T1000 (cell line): ENCODE measurements at places on chromosomes 1 and 21.

- no peak for DNase-seq
Observed at GRCh38 chr21:14453339-14454015, 70.5 kb upstream of the HSPA13 start.

GRCh38 chr1:201731592-201731991 lies 97.4 kb upstream of the IPO9 start:
- DNase-seq: no peak

DNA sequence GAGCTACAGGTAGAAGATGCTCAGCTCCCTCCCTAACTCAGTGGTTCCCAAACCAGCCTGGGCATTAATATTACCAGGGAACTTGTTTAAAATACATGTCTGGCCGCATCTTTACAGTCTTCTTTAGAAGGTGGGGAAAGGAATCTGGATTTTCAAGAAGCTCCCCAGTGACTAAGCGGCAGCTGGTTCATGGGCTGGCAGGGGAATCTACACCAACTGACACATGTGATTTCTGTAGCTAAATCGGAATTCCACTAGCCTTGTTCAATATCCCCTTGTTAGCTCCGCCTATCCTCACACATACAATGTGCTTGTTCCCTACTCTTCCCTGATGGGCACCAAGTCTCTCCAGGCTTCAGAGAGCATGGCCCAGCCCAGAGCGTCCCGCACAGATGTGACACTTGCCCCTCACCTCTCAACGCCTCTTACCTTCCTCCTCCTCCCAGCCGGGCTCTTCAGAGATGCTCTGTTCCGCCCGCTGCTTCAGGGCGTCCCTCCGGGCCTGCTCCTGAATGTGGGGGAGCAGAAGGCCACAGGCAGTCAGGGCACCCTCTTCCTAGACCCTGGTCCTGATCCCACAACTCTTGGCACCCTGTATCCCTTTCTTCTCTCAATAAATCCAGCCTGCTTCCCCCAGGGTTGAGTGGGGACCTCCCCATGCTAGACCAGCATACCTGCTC lies 15.3 kb downstream of the TSSK3 start:
- no peak for DNase-seq

DNA sequence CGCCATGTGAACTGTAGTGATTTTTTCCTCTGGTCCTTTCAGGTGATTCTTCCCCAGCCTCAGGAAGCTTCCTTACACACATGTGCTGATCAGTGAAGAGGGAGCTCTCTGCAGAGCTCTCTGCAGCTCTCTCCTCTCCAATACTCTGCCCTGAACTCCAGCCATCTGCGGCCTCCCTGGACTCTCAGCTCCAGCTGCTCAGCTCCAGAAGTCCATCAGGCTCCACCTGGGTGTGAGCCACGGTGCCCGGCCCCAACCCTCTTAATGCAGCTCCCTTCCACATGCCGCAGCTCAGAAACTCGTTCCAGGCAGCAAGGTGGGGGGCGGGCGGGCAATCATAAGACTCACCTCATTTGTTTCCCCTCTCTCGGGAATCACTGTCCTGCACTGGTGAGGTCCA lies 30.9 kb upstream of the RPL11 start:
- DNase-seq: no peak

DNA sequence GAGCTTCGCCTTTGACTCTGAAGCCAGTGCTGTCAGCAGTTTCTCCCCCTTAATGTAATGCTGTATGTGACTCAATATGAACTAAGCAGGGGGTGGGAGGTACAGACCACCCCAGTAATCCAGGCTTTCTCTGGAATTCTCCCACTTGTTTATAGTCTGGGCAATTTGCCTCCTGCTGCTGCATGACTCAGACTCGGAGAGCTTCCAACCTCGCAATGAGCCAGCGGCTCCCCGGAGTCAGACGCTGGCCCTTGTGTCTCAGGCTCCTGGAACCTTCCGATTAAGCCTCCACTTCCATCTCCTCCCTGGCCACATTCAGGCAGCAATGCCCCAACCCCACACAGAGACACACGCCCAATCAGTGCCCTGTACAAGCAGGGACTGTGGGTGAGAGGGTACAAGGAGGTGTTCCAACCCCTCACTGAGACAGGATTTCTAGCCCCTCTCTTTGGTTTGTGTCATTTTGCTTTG lies 471.7 kb upstream of the VAMP3 start:
- DNase-seq: peak; percentile 89

DNA sequence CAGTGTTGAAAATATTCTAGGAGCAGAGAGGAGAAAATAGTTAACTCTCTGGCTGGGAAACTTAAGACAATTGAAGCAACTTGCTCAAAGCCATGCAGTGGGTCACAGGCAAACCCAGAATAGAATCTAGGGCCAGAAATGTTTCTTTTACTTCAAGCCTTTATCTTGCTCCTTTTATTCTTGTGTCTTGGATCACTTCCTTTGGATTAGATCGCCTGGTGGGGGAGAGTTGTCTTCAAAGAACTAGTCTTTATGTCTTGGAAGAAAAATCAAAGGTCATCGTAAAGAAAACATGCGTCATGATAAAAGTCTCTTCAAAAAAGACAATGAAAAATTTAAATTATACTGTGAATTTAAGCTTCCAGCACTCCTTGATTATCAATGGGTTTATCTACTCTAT lies 493.6 kb upstream of the USP24 start:
- DNase-seq: no peak

DNA sequence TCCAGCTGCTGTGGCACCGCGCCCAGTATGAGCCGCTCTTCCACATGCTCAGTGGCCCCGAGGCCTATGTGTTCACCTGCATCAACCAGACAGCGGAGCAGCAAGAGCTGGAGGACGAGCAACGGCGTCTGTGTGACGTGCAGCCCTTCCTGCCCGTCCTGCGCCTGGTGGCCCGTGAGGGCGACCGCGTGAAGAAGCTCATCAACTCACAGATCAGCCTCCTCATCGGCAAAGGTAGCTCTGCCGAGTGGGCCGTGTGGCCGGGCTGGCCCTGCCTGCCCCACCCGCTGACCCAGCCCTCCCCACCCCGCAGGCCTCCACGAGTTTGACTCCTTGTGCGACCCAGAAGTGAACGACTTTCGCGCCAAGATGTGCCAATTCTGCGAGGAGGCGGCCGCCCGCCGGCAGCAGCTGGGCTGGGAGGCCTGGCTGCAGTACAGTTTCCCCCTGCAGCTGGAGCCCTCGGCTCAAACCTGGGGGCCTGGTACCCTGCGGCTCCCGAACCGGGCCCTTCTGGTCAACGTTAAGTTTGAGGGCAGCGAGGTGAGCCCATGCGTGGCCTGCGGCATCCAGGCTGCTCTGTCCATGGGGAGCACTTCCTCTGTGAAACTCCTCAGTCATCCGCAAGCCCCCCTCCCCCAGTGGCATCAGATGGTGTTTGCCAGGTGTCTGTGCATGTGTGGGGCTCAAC lies 64.2 kb downstream of the PIK3CD start:
- no peak for DNase-seq

- DNase-seq: no peak
Observed at GRCh38 chr1:113692824-113693431, 66.4 kb downstream of the PHTF1 start.

- DNase-seq: no peak
Observed at GRCh38 chr1:108054396-108054795, 89.4 kb upstream of the VAV3 start.

GRCh38 chr21:29650523-29651022 lies 289.2 kb downstream of the GRIK1 start:
- no peak for DNase-seq
